ENCODE measurements at places on chromosomes 4 and X. TPM values are rescaled to one million over a fixed set of nuclear protein-coding genes. Genes with fewer than 3 reads are reported as not detected.

DNA sequence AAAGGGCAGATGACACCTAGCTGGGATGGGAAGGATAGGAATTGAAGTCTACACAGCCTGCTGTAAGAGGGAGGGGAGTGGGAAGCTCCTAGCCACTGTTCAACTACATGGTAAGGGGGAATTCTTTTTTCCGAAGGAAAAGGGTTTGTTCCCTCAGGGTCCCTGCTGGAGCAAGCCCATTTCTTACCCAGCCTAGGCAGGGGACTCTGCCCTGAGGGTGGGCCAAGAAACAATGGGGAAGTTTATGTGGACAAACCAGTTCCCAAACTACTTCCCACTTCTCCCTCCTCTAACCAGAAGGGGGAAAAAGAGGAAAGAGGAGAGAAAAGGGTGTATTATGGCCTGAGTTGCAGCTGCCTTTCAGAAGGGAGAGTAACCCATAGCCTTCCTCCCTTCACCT lies 13.5 kb upstream of the VSIG4 start:
- H3K4me3 ChIP-seq = no peak overlapping the region
- H3K27ac ChIP-seq = no peak overlapping the region
- H3K4me1 ChIP-seq = no peaks in the 10 kb centered on the region
- no peak for DNase-seq

- peaks cover 4% of the 10 kb centered on the region for H3K4me1 ChIP-seq
- H3K27ac ChIP-seq = peak overlapping the region; percentile 23
- H3K36me3 ChIP-seq = peaks cover 5% of the 10 kb centered on the region
- H3K4me3 ChIP-seq = no peak overlapping the region
These were observed 77.9 kb downstream of the CEP135 start for GRCh38 chr4:56026596-56026995.

- no peaks in the 10 kb centered on the region for H3K27me3 ChIP-seq
- H3K4me3 ChIP-seq = no peak overlapping the region
- no peaks in the 10 kb centered on the region for H3K36me3 ChIP-seq
- H3K4me1 ChIP-seq = peaks cover 12% of the 10 kb centered on the region
- no peak for DNase-seq
- no peak overlapping the region for H3K27ac ChIP-seq
These were observed 6.8 kb upstream of the IQSEC2 start for GRCh38 chrX:53288189-53288588.

- H3K4me1 ChIP-seq = no peaks in the 10 kb centered on the region
- H3K36me3 ChIP-seq = no peaks in the 10 kb centered on the region
- peaks cover 3% of the 10 kb centered on the region for H3K27me3 ChIP-seq
- no peak overlapping the region for H3K27ac ChIP-seq
These were observed 96.6 kb downstream of the ADRA2C start for GRCh38 chr4:3862640-3863420.

DNA sequence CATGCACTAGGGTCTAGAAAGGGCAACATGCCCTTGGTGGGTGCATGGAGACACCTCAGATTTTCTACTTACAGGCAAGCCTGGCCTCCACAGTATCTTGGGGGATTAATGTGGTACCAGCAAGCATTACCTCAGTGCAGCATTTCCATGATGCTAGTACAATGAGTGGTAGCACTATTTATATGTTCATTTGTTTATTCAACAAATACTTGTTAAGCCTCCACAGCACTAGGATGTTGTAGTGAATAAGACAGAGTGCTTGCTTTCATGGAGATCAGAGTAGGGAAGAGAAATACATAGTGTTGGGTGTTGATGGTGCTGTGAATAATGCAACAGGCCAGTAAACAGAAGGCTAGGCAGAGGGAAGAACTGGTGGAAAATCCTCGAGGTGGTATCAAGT lies 133.4 kb downstream of the KLHL8 start:
- no peaks in the 10 kb centered on the region for H3K4me1 ChIP-seq
- DNase-seq = no peak
- no peak overlapping the region for H3K27ac ChIP-seq

DNA sequence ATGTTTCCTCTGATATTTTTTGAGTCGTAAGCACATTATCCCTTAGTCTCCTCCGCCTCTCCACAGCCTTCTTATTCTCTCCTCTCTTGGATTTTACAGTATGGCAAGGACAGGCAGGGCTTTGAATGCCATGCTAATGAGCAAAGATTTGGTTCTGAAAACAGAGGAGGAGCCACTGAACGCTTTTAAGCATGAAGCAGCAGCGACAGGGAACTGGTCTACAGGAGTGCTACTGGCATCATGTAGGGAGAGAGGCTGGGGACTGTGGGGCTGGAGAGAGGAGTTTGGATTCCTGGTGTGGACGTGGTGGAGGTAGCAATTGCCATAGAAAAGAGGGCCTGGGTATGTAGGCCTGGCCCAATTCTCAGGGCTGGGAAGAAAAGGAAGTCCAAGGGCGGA lies 4.6 kb upstream of the CD99L2 start:
- H3K4me3 ChIP-seq = no peak overlapping the region
- H3K27ac ChIP-seq = no peak overlapping the region
- no peaks in the 10 kb centered on the region for H3K27me3 ChIP-seq
- no peaks in the 10 kb centered on the region for H3K36me3 ChIP-seq
- DNase-seq = no peak

GRCh38 chr4:99079625-99080295 lies 8.8 kb downstream of the ADH5 start:
- no peaks in the 10 kb centered on the region for H3K4me1 ChIP-seq
- DNase-seq = no peak
- peaks cover 65% of the 10 kb centered on the region for H3K36me3 ChIP-seq
- H3K27ac ChIP-seq = no peak overlapping the region

- no peaks in the 10 kb centered on the region for H3K36me3 ChIP-seq
- no peak overlapping the region for H3K27ac ChIP-seq
- H3K27me3 ChIP-seq = no peaks in the 10 kb centered on the region
- no peak overlapping the region for H3K4me3 ChIP-seq
- no peaks in the 10 kb centered on the region for H3K4me1 ChIP-seq
These were observed 8.1 kb upstream of the NR0B1 start for GRCh38 chrX:30317308-30317707.

- peak overlapping the region; percentile 87 for H3K4me3 ChIP-seq
- H3K4me1 ChIP-seq = peaks cover 10% of the 10 kb centered on the region
- H3K36me3 ChIP-seq = no peaks in the 10 kb centered on the region
- H3K27ac ChIP-seq = peak overlapping the region; percentile 56
These were observed 468 bp downstream of the ZMYM3 start for GRCh38 chrX:71253253-71254091.

DNA sequence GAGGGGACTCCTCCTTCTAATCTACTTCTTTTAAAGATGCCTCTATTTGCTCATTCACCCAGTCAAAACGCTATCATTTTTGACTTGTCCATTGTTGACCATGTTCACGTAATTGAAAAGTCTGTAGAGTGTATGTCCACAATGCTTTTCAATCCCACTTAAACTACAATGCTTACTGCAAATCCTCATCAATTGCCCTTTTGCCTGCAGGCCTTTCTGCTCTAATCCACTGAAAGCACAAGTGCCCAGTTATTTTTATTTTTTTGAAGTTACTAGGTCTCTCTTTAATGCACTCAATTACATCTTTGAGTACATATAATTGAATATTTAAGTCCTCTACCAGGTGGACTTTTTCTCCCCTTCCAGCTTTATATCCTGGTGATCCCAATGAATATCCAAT lies 437.4 kb downstream of the PDGFC start:
- DNase-seq = no peak
- H3K36me3 ChIP-seq = no peaks in the 10 kb centered on the region
- no peaks in the 10 kb centered on the region for H3K4me1 ChIP-seq
- no peaks in the 10 kb centered on the region for H3K27me3 ChIP-seq

DNA sequence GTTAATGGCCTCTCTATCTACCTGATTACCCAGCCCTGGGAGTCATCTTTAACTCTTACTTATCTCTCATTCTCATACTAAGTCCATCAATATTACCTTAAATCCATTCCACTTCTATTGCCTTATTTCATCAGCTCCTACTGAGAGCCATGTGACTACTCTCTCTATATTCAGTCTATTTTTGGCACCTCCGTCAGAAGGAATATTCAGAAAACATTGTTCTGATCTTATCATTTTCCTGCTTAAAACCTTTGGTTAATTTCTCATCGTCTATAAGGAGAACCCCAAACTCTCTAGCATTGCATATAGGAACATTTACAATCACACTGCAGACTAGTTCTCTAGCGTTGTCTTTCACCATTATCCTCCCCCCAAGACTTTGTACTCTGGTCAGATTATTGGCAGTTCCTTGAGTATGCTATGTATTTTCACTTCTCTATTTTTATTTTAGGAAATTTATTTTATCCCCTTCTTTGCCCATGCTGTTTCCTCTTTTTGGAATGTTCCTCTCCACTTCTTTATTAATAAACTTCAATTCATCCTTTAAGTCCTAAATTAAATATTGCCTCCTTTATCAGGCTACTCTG lies 13.7 kb upstream of the AMMECR1 start:
- H3K36me3 ChIP-seq = no peaks in the 10 kb centered on the region
- no peaks in the 10 kb centered on the region for H3K4me1 ChIP-seq
- no peak for DNase-seq
- no peak overlapping the region for H3K4me3 ChIP-seq

DNA sequence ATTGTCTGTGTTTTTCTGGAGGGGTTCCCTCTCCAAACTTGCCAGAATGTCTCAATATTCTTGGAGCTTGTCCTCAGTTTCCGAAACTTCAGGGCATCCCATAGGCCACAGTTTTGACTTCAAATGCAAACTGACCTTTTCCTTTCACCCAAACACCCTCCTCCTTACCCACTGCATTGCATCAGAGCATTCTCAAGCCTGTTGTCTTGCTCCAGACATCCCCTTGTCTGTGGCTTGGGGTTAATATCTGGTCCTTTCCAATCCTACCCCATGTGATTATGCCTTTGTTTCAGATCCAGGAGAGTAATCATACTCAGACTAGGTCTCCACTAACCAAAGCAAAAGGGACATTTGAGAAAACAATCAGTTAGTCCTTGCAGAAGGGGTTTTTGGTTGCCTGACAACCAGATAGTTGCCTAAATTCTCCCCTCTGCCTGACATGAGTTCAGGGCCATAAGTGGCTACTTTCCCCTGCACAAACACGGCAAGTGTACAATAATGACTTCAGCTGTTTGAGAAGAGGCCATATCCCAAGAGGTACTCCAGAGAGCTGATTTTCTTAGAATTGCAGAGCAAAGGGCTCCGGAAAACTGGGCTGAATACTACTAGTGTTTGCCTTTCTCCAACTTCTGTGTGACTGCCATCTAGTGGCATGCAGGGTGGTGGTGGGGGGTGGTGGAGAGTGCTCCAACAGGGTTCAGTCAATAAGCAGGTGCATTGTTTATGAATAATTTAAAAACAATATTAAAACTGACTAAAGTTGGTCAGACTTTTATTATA lies 130.2 kb downstream of the CHRDL1 start:
- H3K4me3 ChIP-seq = no peak overlapping the region
- no peak for DNase-seq
- no peaks in the 10 kb centered on the region for H3K36me3 ChIP-seq
- H3K27me3 ChIP-seq = no peaks in the 10 kb centered on the region
- H3K4me1 ChIP-seq = no peaks in the 10 kb centered on the region

ANXA3 gene
- 68.7 TPM for total RNA-seq

GLA gene
- total RNA-seq = 48.0 TPM

ART3 gene
- total RNA-seq = not detected

Data from astrocyte (in vitro differentiated cells and primary cell).